ENCODE measurements at places on chromosomes 5 and 9.

- no peak for DNase-seq
These were observed 143.2 kb upstream of the TRIM32 start for GRCh38 chr9:116543731-116544400.

DNA sequence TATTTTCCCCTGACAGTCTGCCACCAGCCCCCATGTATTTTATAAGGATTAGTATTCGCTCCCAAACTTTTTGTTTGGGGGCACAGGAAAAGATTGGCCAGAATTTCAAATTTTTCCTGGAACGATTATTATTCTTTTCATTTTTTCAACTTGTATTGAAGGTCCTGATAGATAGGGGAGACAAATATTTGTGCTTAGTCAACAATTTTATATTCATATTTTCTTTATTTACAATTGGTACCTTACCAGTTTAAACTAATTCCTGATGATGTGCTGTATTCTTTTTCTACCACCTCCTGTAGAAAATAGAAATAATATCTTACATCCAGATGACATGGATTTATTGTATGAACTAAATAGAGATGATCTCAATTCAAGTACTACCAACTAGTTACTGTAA lies 60.7 kb upstream of the TSLP start:
- no peak for DNase-seq

GRCh38 chr5:92552206-92553160 lies 1028.5 kb downstream of the NR2F1-AS1 start:
- no peak for DNase-seq

- DNase-seq, result no peak
These were observed 215.5 kb upstream of the TNC start for GRCh38 chr9:115333277-115334070.

DNA sequence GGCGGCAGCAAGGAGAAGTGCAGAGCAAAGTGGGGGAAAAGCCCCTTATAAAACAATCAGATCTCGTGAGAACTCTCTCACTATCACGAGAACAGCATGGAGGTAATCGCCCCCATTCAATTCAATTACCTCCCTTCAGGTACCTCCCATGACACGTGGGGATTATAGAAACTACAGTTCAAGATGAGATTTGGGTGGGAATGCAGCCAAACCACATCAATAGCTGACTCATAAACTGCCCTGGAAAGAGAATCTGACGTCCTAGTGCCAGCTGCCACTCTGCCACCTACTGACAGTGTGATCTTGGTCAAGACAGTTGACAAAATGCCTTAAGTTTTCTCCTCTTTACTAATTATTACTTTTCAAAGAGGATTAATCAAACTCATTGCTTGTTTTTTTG lies 128.3 kb downstream of the GPBP1 start:
- no peak for DNase-seq

GRCh38 chr9:33452828-33453271 lies 5.5 kb upstream of the AQP3 start:
- no peak for DNase-seq

GRCh38 chr9:93825348-93826115 lies 129.6 kb downstream of the BARX1 start:
- no peak for DNase-seq

- no peak for DNase-seq
These were observed 116.1 kb upstream of the TNC start for GRCh38 chr9:115234094-115234493.

DNA sequence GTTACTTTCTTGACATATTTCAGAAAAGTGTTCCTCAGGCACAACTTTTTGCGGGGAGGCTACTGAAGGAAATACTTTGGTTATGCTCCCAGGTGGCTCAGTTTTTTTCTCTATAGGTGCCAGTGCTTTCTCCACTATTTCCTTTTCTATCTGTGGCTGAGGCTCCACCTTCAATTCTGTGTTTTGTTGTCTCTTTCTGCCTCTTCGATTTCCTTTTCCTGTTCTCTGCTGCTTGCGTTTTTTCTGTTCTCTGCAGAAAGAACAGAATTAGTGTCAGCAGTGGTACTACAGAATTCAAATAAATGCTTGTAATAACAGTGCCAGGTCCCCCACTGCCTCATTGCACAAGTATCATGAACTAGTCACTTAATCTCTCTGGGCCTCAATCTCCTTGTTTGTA lies 7.0 kb downstream of the HEMGN start:
- no peak for DNase-seq

GRCh38 chr5:103353581-103353980 lies 95.0 kb downstream of the MACIR start:
- no peak for DNase-seq

DNA sequence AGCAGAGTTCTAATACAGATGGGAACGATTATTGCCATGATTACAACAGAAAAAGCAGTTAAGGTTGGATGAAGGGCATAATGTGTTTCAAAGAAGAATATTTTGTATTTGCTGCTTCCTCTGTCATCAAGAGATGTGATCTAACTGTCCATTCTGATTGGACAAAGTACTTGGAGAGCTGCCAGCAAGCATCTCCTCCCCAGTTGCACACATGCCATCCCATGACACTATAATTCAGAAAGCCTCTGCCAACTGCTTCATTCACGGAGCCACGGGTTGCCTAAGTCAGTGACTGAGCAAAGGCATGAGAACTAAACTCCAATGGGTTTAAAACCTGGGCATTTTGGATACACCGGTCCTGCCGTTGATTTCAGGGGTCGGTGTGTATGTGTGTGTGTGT lies 253.8 kb downstream of the CRB2 start:
- DNase-seq, result no peak

GRCh38 chr5:123844873-123845272 lies 332.9 kb downstream of the CSNK1G3 start:
- DNase-seq, result no peak

- DNase-seq, result no peak
These were observed 101.6 kb upstream of the MAP1B start for GRCh38 chr5:72005671-72006070.

- no peak for DNase-seq
These were observed 21.3 kb downstream of the AKNA start for GRCh38 chr9:114366334-114367128.

- DNase-seq, result no peak
These were observed 91.8 kb upstream of the DPYSL3 start for GRCh38 chr5:147601652-147602051.

DNA sequence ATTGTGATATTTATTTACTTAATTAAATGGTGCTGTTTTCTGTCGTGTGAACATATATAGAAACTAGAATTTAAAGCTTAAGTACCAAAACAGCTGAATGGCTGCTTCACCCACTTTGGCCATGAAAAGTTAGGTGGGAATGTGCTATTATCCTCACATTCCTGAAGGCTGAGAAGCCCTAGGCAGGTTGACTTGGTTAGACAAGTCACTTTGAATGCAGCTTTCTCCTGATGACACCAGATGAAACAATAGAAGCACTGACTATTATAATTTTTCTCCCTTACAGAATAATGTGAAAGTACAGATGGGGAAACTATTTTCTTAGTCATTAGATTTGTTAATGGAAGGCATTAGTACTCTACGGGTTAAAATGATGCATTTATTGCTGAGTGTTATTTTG lies 65.1 kb upstream of the C5orf46 start:
- no peak for DNase-seq

DNA sequence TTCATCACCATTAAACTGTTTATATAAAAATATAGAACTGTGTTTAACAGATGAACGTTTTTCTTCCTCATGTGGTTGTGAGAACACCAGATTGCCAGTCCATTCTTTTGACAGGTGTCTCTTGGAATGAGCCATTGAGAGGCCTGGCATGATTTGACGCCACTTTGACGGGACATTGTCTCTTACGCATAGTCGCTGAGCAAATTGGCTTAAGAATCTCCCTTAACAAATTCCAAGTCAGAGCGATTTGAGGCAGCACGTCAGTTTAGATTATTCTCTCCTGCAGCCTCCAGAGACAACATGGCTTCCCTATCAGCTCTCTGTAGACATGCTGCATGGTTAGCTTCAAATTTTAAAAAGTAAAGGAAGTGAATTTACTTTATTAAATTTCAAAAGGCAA lies 510.7 kb upstream of the ACO1 start:
- no peak for DNase-seq

- DNase-seq, result peak; percentile 52
These were observed 26.2 kb downstream of the IRF1 start for GRCh38 chr5:132464156-132464939.

DNA sequence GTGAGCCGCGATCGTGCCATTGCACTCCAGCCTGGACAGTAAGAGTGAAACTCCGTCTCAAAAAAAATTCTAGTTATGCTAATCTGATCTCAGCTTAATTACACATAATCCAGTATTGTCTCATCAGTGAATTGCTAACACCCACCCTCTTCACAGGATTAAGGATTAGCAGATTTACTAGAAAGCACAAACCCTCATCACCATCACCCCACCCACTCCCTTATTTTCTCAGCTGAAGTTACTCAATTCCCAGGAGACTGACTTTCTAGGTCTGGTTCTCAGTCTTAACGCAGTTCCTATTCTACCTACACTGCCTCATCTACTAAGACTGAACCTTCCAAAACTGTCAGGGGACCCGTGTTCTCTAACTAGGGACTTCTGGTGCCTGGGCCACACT lies 9.0 kb downstream of the TOR1B start:
- DNase-seq, result no peak

- DNase-seq, result no peak
These were observed 1.1 kb downstream of the KDM3B start for GRCh38 chr5:138353560-138354080.

GRCh38 chr5:164346785-164347630 lies 841.6 kb downstream of the MAT2B start:
- DNase-seq, result no peak

GRCh38 chr5:180688330-180689070 lies 39.1 kb upstream of the FLT4 start:
- DNase-seq, result no peak

GRCh38 chr5:6461793-6462650 lies 13.4 kb downstream of the UBE2QL1 start:
- no peak for DNase-seq

DNA sequence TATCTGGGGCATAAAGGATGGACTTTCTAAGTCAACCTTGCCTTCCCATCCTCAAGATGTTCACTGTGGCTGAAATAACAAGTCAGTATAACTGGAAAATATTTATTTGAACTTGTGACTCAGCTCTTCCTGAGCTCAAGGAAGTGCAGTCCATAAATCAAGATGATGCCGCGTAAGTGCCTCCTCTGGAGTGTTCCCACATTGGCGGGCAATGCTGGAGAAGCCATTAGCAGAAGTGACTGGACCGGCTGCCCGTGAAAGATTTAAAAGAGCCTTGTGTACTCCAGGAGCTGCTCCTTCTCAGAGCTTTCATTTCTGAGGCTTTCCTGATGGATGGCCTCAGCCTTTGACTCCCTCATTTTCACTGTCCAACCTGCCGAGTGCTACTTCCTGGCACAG lies 17.4 kb downstream of the TMOD1 start:
- peak; percentile 90 for DNase-seq

- DNase-seq, result no peak
These were observed 377.7 kb downstream of the PIK3R1 start for GRCh38 chr5:68593211-68593671.

GRCh38 chr9:129471201-129472019 lies 149.5 kb downstream of the C9orf50 start:
- no peak for DNase-seq

DNA sequence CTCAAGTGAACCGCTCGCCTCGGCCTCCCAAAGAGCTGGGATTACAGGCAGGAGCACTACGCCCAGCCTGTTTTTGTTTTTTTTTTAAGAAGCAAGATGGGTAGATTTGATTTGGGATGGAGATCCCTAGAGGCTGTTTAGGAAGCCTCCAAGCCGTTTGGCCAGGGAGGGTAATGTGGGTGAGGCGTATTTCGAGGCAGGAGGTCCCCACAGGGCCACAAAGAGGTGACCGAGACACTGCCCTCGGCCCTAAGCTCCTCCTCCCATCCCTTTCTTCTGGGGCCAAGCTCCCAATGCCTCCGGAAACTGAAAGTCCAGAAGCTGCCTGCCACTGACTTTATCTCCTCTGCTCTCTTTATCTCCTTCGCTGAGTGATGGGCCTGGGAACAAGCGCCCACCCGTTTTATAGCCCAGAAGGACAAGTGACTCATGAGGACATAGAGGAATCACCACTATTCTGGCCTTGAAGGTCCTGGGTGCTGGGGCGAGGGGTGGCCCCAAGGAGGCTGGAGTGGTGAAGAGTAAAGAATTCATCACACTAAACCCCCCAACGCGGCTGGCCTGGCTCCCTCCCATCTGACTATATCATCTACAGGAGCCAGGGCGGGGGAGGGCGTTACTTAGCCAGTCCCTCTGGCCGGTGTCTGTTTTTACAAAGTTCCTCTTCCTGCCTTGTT lies 2.0 kb upstream of the RALGDS start:
- no peak for DNase-seq

- no peak for DNase-seq
These were observed 125.6 kb downstream of the ALDH1A1 start for GRCh38 chr9:72826996-72827949.

GRCh38 chr9:94173632-94174031 lies 85.5 kb upstream of the ZNF169 start:
- no peak for DNase-seq

GRCh38 chr5:89337-90286 lies 2.4 kb upstream of the PLEKHG4B start:
- DNase-seq, result no peak

- no peak for DNase-seq
These were observed 4.1 kb upstream of the HDHD3 start for GRCh38 chr9:113380869-113381378.

DNA sequence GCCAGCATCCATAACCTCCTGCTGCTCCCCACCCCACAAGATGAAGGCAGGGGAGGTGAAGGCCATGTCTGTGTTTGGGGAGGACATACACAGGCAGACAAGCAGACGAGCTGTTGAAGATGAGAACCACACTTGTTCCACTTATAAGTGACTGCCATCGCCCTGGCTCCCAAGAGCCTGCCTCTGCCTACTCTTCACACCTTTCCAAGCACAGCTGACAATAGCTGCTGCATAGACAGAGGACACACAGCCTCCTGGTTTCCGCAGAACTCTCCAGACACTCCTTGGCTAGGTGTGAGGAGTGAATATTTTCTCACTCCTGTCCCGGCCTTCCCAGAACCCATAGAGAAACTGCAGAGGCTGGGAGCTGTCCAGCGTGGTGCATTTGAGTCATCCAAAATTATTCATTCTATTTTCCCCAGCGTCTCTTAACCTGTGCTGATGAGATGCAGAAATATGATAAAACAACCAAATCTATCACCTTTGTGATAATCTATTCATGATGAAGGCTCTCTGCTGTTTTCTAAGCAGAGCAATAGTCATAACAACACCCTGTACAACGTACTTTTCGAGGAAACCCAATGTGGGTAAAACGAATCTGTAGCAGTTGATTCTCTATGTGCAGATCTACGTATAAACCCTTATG lies 24.7 kb downstream of the KLF9 start:
- no peak for DNase-seq

DNA sequence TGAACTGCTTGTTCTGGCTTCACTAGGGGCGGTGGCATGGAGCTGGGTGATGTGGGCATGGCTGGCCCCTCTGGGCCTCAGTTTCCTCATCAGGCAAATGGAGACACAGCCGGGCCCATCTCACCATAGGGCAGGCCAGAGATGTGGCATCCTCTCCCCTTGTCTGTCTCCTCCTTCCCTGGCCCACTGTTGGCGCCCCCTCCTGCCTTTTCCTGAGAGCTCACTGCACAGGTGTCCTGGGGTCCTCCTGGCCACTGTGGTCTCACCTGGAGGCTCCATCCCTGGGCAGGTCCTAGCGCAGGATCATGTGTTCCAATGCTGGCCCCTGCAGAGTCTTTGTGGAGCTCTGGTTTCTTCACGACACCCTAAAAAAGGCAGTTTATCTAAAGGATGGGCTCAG lies 53.5 kb downstream of the NEK6 start:
- DNase-seq, result no peak

GRCh38 chr5:74100268-74100665 lies 474.3 kb downstream of the ARHGEF28 start:
- no peak for DNase-seq

- DNase-seq, result no peak
These were observed 22.3 kb downstream of the C1QTNF2 start for GRCh38 chr5:160348080-160348479.

- no peak for DNase-seq
These were observed 102.9 kb downstream of the LIFR start for GRCh38 chr5:38453506-38453905.

All from tibial artery (tissue), 4 donors.